Stimulated activated CD4-positive, alpha-beta T cell treated with anti-CD3 and anti-CD28 coated beads, Interleukin-15, amount 100 ng/mL, for 1 hour (primary cell): ENCODE measurements at places on chromosomes 1 and 21.

DNA sequence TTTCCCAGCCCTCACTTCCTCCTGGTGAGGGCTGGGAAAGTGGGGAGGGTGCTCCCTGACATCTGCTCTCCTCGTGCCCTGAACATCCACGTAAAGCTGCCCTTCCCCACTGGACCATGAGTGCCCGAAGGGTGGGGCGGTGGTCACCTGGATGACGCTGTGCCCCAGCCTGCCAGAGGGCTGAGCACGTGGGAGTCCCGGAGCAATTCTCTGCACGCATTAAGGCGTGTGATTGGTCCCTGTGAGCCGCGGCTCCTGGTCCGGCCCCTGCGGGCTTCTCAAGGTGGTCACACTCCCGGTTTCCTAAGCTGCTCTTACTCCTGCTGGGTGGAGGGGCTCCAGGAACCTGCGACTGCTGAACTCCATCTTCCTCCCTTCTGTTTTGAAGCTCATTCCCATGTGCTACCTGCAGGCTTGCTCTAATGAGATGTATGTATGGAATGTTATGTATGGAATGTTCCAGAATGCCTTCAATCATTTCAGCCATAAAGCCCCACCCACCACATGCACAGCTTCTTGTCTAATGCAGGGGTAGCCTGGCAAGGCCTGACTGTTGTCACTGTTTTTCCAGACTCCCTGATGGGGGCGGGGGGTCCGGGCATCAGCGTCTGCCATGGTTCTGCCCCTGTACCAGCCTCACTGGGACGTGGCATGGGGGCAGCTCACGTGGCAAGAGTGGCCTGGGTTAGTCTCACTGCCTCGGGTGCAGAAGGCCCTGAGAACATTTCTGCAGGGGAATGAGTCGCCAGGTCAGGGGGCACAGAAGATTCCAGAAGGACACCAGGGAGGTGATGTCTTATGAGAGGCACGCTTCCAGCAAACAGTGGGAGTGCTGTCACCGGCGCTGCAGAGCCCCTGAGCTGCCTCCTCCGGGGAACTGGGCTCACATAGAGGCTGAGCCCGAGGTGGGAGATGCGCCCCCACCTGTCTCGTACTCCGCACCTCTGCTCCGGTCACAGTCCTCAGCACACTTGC is 19.4 kb downstream of the KRTAP10-1 start:
- DNase-seq = no peak

DNA sequence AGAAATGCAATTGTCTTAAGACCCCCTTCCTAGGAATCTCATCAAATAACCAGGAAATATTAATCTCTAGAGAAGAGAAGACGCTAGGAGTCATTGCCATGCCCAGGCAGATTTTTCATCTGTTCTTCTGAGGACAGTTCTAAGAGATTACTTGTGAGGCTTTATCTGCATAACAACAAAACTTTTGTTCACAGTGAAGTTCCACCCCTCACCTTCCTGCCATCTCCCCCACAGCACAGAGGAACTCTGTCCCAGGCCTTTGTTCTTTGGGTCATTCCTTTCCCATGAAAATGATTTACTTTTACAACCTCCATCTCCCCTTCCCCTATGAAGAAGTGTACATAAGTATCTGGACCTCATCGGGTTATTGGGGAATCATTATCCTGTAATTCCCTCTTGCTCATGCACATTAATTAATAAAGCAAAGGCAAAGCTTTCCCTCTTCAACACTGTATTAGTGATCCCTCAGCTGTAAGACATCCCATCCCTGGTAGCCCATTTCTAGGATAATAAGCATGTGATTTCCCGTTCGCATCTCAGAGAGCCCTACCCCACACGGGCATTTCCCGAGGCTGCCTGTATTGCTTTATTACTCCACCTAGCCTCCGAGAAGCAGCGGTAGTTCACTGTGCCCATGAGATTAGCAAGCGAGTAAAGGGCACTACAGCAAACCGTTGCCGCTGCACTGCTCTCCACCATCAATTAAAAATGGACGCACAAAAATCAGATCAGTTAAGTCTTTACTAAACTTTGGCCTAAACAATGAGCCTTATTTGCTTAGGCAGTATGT is 384.4 kb upstream of the CAMK1G start:
- DNase-seq = no peak

DNA sequence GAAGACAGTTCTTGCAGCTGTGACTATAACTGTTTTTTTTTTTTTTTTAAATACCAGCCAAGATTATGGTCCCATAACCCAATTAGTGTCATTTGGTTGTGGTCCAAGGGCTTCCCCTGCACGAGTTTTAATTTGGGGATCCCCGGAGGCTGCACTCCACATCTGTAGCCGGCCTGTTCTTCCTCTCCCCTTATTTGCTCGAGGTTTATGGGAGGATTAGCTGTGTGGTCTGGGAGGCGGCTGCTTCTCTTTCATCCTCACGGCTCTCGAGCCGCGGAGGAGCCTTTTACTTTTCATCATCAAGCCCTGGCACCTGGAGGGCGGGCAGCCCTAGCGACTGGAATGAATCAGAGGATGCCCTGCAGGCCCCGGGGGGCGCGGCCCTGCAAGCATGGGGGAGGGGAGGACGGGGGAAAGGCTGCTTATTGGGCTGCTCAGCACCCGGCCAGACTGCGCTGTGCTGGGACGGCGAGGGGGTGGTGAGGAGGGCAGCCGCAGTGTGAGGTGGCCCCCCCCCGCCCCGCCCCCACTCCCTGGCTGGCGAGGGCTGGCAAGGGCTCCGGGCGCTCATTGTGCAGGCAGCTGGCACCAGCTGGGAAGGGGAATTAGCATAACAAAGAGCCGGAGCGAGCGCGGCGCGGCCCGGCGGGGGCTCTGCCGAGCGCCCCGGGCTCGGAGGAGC is 18.5 kb downstream of the SERTAD4 start:
- no peak for DNase-seq

DNA sequence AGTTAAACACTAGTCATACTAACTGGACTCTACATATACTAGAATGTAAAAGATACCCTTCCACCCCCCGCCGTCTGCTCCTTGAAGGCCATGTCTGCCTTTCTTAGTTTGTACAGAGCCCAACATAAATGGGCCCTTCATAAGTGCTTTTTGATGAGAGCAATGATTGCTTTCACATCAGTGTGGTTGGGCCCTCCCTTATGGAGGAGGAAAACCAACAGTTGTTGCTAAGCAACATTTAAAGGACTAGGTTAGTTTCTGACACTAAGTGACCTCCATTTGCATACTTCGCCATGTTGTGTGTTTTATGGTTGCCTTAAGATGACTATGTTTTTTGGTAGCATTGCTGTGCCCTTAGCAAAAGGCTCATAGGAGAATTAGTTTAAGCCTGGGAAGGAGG is 182.0 kb upstream of the SGIP1 start:
- no peak for DNase-seq

DNA sequence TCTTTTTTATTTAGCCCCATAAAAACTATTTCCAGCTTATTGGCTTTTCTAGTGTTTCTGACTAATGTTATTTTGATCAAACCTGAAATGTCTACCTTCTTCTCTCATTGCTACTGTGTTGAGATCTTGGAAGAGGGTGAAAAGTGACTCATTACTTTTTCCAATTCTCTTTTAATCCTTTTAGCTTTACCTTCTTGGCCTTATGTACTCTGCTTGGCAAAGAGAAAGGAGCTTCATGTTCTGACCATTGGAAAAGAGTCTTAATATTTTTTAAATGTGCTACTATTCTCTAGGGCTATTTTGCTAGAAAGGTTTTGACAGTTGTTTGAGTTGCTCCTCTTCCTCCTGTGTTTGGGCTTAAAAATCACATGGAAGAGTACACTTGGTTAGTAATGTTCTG is 97.8 kb upstream of the CHODL start:
- DNase-seq = no peak

DNA sequence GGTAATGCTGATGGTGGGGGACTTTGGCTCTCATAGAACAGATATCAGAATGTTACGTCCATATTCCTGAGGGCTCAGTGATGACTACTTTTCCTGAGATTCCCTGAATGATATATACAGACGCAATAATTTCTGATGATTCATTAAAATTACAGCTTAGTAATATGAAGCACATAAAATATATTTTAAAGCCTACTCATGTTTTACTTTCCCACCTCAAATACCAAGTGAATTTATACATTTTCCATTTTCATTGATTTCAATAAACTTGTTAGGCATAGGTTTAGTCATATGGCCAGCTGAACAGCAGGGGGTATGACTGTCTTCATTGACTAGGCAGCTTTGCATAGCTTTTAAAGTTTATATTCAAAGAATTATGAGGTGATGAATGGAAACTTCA is 26.2 kb upstream of the PDC start:
- no peak for DNase-seq

GRCh38 chr1:46677339-46677738 is 5.7 kb downstream of the TEX38 start:
- no peak for DNase-seq

GRCh38 chr21:38806153-38806941 is 618 bp downstream of the ETS2 start:
- peak; percentile 32 for DNase-seq

DNA sequence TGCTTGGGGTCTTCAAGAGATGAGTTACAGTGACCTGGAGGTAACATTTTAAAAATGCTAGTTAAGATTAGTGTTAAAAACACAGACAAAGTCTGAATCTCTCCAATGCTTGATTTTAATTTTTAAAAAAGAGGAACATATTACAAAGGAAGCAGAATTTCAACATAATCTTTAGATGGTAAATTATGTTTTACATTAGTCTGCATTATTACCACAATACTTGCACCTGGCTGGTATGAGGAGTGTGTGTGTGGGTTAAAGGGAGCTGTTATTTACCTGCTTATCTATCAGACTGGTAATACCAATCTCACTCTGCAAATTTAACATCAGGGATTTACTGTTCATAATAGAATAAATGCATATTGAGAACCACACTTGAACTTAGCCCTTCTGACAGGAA is 10.3 kb upstream of the KCNJ15 start:
- DNase-seq = no peak

DNA sequence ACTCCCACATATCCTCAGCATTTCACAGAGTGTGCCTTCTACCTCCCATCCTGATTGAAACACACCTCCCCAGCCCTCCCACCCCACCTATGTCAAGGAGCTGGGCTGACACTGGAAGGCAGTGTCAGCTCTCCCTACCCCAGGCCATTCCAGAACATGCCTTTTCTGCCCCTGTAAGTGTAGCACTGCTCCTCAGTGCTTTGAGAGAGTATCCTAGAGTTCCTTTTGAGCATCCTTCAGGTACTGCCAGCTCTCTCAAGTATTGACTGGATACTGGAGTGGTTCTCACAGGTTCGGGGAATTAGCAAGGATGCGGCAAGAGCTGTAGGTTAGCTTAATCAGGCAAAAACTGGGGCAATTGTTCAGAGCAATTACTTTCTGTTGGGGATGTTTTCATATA is 21.8 kb downstream of the C1orf116 start:
- DNase-seq = no peak
